ENCODE measurements at places on chromosomes 4 and X.

DNA sequence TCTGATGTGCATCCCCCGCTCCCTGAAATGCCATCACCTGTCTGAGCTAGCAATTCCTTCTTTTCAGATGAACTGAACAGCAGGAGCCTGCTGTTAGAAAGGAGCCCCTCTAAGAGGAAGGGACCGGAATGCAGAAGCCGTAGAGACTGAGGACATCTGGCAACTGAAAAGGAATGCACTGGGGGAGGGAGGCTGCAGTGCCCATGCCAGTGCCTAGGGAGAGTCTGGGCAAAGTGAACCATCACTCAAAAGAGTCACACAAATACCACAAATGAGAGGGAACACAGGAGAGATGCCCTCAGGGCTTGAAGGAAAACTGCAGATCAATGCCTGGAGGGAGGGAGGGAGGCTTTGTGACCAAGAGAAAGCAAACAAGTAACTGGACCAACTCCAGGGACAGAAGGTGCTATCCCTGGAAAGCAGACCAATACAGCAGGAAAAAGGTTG is 93.9 kb upstream of the CBR4 start:
- no peak for DNase-seq

DNA sequence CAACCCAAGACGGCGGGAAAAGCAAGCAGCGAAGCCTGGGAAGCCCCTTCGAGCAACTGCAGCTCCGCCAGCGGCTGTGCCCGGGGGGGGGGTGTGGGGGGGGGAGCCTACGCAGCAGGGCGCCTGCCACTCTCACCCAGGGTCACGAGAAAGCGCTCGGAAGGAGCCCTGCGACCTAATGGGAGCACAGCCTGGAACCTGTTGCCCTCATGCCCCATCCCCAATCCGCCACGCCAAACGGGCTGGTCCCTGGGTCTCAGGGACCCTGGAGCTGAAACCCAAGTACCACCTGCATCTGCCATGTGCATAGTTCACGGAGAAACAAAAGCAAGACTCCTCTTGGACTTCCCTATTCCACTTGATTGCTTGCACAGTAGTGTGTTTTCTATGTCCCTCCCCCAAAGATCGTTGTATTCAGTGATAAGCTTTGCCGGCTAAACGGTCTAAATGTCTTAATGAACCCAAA is 359 bp upstream of the GAB3 start:
- no peak for DNase-seq

DNA sequence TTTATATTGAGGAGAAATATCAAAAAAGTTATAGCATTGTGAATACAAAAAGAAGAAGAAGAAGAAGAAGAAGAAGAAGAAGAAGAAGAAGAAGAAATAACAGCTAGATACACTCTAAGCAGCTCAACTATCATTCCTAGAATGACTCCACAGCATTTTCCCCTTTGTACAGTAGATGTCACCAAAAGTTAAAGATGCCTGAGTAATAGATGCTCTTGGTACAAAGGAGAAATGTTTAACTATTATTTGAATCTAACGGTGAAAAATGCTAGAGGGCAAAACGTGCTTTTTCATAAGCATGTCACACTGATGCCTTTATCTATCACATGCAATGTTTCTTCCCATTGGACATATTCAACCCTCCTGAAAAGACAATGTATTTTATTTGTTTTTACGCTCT is 178.4 kb upstream of the GPRIN3 start:
- DNase-seq, result no peak

- no peak for DNase-seq
These were observed 112.6 kb upstream of the MAPK10 start for GRCh38 chr4:86472377-86473019.

DNA sequence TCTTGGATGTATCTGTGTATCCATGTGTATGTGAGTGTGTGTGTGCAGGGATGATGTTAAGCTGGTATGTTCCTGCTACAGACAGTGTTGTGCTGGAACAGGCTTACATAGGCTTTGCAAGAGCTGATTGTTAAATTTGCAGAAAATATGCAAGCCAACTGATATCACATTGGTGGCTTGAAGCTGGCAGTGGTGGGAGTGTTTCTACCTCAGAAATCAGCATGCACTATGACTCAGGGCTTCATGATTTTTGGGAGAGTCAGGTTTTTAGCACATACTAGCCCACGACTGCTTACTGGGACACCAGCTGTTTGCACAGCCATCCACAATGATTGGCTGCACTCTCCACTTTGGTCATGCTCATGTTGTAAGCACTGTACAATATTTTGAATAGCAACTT is 261.8 kb downstream of the DHX15 start:
- DNase-seq, result no peak

DNA sequence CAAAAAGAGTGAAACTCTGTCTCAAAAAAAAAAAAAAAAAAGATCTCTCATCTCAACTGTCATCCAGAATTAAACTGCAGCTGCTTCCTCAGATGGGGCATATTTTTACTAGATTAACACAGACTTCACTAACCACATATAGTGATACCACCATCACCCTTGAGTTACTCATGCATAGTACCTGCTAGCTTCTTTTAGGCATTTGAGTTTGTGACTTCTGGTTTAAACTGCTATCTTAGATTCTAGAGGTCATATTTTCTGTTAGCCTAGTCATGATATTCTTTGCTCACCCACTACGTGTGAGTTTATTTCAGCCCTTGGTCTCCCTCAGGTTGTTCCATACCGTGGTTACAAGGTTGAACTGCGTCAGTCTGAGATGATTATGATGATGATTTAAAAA is 154.9 kb upstream of the BMP3 start:
- no peak for DNase-seq

DNA sequence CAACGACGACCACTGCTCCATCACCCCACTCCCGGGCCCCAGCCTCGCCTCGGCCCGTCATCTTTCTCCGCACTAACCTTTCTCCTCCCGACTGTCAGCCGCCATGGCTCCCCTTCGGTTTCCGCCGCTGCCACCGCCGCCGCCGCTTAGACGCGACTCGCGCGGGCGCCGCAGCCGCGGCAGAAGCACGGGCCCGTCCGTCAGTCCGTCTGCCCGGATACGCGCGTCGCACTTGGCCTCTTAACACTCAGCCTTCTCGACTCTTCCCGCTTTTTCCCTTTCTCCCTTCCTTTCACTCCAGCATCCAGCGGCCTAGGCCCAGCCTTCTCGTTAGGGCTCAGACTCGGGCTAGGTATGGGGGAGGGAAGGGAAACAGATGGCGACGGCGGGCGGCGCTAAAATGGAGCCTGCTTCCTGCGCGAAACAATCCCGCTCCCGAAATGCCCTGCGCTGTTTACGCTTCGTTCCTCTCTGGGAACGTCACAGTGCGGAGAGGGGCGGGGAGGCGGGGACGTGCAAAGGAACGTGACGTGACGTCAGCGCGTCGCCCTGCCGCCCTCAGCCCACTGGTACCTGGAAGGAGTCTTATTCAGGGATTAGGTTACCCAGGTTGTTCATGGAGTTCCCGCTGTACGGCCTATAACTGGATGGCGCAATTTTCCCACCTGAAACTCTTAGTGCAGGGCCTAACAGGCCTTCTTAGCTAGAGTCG is at the start of gene YTHDC1:
YTHDC1 (minus strand) TSS at position 442 of the 712 bp plus-strand sequence; CDS start at position 105, 337 bp downstream.
- DNase-seq, result peak; percentile 97

DNA sequence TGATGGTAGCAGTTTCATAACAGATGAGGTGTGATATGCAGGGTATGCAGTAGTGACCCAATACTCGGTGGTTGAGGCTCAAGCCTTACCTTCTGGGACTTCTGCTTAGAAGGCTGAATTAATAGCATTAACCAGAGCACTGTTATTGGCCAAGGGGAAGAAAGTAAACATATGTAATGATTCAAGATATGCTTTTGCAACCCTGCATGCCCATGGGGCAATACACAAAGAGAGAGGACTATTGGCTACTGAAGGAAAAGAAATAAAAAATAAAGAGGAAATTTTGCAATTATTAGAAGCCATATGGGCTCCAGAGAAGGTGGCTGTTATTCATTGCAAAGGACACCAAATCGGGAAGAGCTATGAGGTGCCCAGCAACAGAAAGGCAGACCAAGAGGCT is 8.7 kb downstream of the GAGE10 start:
- no peak for DNase-seq

- DNase-seq, result no peak
These were observed 131.8 kb upstream of the LIMCH1 start for GRCh38 chr4:41406113-41406516.

DNA sequence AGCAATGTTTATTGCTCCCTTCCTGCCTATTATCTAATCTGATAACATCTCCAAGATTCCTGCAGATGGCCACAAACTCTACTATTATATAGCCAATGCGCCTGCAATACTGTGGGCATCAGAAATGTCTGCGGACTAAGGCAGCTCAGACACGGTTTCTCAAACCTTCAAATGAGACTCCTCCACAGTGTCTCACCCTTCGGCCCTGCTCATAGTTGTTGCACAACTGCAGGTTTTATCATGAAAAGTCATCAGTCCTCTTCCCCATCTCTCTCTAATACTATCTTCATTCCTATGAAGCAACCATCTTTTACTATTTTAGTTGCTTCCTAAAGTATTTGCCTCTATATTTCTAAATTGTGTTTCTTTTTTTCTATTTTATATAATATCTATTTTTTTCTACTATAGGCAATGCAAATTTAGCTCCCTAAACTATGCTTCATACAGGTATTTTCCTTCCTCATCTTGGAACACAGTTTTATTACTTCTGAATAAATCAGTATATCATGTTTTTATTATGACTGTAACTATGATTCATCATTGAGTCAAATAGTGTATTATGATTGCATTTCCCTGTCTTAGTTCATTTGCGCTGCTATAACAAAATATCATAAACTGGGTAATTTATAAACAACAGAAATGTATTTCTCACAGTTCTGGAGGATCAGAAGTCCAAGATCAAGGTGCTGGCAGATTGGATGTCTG is 129.7 kb upstream of the EDNRA start:
- DNase-seq, result no peak

GRCh38 chr4:10164877-10165283 is 48.3 kb upstream of the WDR1 start:
- DNase-seq, result no peak

DNA sequence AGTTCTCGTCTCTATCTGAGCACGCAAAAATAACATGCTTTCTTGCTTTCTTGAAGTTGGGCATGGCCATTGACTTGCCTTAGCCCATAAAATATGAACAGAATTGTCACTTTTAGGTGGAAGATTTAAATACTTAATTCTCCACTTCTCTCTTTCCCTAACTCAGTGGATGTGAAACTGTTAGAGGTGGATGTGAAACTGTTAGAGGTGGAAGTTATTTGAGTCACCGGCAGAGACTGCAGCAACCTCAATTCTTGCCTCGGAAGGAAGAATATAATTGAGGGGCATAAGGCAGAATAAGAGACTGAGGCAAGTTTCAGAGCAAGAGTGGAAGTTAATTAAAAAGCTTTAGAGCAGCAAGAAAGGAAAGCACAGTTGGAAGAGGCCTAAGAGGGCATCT is 2.8 kb upstream of the PARM1 start:
- DNase-seq, result no peak

- DNase-seq, result no peak
These were observed 122.1 kb downstream of the TBL1X start for GRCh38 chrX:9586992-9587392.

DNA sequence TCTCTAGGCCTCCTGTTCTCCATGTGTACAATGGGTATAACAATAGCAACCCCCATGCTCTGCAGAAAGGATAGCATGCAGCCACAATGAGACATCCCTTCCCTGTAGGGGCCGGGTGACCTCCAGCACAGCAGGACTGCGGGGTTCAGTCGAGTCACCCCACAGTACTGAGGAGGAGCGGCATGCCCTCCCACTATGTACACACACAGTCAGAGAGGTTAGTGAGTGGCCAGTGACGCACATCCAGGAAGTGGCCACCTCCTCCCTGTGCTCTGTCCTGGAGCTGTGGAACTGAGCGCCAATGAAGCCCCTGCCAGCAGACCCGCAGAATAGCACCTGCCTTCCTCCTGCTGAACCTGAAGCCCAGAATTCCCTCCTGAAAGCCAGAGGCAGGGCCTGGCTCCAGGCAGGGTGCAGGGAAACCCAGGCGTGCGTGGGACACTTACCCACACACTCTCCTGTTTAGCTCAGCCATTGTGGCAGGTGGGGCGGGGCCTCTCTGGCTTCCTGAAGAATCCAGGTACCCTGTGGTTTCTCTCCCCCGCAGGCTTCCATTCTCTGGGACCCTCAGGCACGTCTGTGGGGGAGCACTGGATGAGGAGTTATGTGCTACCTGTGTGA is 50.0 kb downstream of the WFS1 start:
- no peak for DNase-seq

DNA sequence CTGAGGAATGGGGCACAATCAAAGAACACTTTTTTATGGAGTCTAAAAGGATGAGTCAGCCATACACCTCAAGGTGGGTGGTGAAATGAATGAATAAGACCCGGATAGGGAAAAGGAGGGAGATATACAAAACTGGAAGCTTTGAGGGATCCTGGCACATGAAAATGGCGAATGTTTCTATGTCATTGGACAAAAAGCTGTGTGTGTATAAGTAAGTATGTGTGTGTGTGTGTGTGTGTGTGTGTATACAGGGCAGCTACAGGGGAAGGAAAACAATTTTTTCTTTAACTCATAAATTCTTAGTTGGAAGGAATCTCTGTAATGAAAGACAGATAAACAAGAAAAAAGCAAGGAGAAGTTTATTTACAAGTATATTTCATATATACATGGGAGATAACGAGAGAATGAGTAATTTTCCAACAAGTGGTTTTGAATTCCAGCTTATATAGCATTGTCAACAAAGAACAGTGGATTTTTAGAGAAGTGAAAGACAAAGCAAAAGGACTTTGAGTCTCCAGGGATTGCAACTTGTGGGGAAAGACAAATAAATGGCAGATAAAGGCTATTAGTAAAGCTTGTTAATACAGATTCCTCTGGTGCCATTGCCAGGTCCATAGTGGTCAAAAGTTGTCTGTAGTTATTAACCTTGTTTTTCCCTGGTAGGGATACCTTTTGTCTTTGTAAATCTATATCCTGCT is 99.7 kb downstream of the MMRN1 start:
- no peak for DNase-seq

DNA sequence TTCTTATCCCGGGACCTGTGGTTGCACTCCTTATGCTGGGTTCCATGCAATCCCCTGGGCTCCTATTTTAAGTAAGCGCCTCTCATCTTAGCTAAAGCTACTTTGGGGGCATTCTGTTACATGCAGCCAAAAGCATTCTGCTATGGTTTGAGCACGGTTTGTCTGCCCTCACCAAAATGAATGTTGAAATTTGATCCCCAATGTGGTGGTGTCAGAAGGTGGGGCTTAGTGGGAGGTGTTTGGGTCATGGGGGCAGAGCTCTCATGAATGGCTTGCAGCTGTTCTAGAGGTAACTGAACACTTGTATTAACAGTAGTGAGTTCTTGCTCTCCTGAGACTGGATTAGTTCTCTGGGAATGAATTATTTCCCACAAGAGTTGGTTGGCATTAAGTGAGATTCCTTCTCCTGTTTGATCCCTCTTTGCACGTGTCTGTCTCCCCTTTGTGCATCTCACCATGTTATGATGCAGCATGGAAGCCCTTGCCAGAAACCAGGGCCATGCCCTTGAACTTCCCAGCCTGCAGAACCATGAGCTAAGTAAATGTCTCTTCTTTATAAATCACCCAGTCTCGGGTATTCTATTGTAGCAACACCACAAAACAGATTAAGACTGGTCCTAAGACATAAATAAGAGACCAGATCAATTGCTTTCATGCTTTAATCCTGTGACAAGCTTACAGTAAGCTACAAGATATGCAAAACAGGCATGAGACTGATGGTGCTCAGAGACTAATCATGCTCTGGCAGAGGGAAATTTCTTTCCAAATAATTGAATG is 141.8 kb downstream of the TSPAN5 start:
- DNase-seq, result no peak

GRCh38 chrX:8726031-8726652 is 5.8 kb downstream of the ANOS1 start:
- DNase-seq, result no peak

All from activated CD4-positive, alpha-beta T cell treated with anti-CD3 and anti-CD28 coated beads, Interleukin-2, amount 10 ng/mL, durations not matched to agents 7 days and 5 days (primary cell).